Esophagus squamous epithelium (tissue), 5 donors: ENCODE measurements at places on chromosomes 6 and 20. TPM values are rescaled to one million over a fixed set of nuclear protein-coding genes. Genes with fewer than 3 reads are reported as not detected.

The SLPI gene
- total RNA-seq = 983 TPM

The RAET1G gene
- 26.8 TPM for total RNA-seq

The RPP21 gene
- 66.8 TPM for total RNA-seq

The MEP1A gene
- total RNA-seq = not detected

The CAPN11 gene
- 1.00 TPM for total RNA-seq

The RIPOR3 gene
- total RNA-seq = 1.8 TPM

The TMEM170B gene
- total RNA-seq = 0.57 TPM

The PRR18 gene
- total RNA-seq = not detected

The HDGFL1 gene
- not detected for total RNA-seq

The CEBPB gene
- total RNA-seq = 31.3 TPM

The TNFAIP3 gene
- 4.2 TPM for total RNA-seq

The DACT2 gene
- total RNA-seq = 2.5 TPM

The YWHAB gene
- total RNA-seq = 170 TPM

The SMPD2 gene
- total RNA-seq = 28.1 TPM

The DEFB119 gene
- not detected for total RNA-seq

The C4A gene
- 2.0 TPM for total RNA-seq

The HLA-DRB1 gene
- 3.7 TPM for total RNA-seq

The LY6G6D gene
- total RNA-seq = not detected

The RIOK1 gene
- 18.8 TPM for total RNA-seq
